ENCODE measurements at places on chromosomes 12 and 14. TPM values are rescaled to one million over a fixed set of nuclear protein-coding genes. Genes with fewer than 3 reads are reported as not detected.

The RDH11 gene
- total RNA-seq, result 90.6 TPM

DNA sequence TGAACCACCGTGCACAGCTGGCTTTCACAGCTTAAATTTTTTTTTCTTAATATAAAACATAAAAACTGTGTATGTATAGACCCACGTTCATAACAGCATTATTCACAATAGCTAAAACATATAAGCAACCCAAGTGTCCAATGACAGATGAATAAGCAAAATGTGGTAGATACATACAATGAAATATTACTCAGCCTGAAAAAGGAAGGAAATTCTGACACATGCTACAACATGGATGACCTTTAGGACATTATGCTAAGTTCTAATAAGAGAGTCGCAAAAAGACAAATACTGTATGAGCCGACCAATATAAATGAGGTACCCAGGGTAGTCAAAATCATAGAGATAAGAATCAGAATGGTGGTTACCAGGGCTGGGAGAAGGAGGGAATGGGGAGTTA lies 13.8 kb upstream of the YY1 start:
- DNase-seq, result no peak
- no peak overlapping the region for H3K4me3 ChIP-seq
- H3K4me1 ChIP-seq, result peaks cover 39% of the 10 kb centered on the region
- H3K27ac ChIP-seq, result no peak overlapping the region

GRCh38 chr14:85596562-85596961 lies 66.6 kb downstream of the FLRT2 start:
- no peaks in the 10 kb centered on the region for H3K27me3 ChIP-seq
- peaks cover 9% of the 10 kb centered on the region for H3K4me1 ChIP-seq
- H3K36me3 ChIP-seq, result no peaks in the 10 kb centered on the region
- H3K4me3 ChIP-seq, result no peak overlapping the region

- H3K4me1 ChIP-seq, result peaks cover 23% of the 10 kb centered on the region
- H3K27ac ChIP-seq, result no peak overlapping the region
- H3K4me3 ChIP-seq, result peak overlapping the region; percentile 63
- H3K27me3 ChIP-seq, result peaks cover 94% of the 10 kb centered on the region
- no peaks in the 10 kb centered on the region for H3K36me3 ChIP-seq
- peak; percentile 86 for DNase-seq
Measured at GRCh38 chr14:32934073-32934880, 4.4 kb upstream of the NPAS3 start.

The CELA1 gene
- total RNA-seq, result not detected

The AQP6 gene
- 0.12 TPM for total RNA-seq

The RPL10L gene
- total RNA-seq, result not detected

GRCh38 chr12:110179291-110179690 lies 55.1 kb downstream of the IFT81 start:
- H3K36me3 ChIP-seq, result peaks cover 4% of the 10 kb centered on the region
- no peak overlapping the region for H3K4me3 ChIP-seq
- H3K27ac ChIP-seq, result no peak overlapping the region
- H3K4me1 ChIP-seq, result no peaks in the 10 kb centered on the region

All from neural progenitor cell (in vitro differentiated cells).